ENCODE measurements at places on chromosomes 1 and 21.

- DNase-seq, result no peak
These were observed 53.1 kb downstream of the CAMK2N1 start for GRCh38 chr1:20432891-20433290.

DNA sequence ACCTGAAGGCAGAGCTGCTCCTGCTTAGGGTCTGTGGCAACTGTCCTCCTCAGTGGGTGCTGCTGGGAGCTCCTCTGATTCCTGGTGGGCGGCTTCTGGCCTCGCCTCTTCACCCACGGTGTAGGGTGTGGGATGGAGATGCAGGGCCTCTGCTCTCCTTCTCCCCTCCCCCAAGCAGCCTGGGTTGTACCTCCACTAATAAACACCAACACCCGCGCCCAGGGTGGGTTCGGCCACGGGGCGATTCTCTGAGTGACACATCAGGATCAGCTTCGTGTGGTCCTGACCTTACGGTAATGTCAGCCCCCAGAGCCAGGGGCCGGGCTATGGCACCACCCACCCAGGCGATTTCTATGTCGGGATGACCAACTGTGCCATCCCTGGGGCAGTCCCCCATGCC is 23.7 kb downstream of the KRTAP10-1 start:
- DNase-seq, result no peak

DNA sequence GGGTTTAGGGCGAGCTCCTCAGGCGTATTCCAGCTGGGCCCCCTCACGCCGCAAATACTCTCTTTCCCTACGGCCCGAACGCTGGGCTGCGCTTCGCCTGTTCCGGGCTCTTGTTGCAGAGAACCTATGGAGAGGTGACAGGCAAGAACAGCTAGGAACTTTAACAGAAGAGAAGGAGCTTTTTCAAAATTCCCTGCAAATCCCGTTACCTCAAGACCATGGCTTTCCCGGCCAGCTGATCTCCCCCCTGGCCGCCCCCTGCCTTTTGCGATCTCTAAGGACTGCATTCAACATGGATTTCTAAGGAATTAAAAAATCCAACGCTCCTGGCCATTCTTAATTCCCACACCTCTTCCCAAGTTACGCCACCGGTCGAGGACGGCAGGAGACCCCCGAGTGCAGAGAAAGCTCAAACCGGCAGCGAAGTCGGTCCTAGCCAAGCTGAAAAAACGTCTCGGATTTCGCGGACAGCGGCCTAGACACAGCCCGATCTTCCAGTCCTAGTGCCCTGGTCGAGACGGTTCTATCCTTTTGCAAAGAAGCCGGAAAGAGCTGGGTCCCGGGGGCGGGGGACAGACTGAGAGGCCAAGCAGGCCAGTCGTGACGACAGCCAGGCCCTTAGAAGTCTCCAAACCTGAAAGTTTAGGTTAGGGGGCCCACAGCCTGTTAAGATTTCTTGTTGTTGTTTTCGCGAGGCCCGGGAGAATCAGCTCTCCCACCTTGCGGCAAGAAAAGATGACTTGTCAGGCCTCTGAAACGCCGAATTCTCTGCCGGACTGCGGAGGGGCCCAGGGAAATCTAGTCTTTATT is 1.1 kb upstream of the TBX15 start:
- peak; percentile 44 for DNase-seq

DNA sequence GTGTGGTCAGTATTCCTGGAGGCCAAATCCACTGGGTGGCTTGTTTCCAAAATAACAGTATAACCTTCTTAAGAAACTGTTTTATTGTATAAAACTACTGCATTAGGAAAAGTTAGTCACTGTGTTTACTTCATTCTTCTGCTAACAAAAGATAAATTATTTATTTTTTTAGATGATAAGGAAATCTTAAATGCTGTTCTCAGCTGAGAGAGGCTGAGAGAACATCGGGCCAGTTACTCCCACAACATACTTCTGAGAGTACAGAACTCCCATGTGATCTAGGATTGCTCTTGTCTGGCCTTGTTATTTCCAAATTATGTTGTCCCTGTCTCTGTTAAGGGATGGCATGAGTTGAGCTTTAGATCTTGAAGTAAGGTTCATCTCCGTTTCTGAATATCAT is 96.7 kb upstream of the CXADR start:
- no peak for DNase-seq

GRCh38 chr1:55313903-55314302 is 98.7 kb upstream of the USP24 start:
- no peak for DNase-seq

DNA sequence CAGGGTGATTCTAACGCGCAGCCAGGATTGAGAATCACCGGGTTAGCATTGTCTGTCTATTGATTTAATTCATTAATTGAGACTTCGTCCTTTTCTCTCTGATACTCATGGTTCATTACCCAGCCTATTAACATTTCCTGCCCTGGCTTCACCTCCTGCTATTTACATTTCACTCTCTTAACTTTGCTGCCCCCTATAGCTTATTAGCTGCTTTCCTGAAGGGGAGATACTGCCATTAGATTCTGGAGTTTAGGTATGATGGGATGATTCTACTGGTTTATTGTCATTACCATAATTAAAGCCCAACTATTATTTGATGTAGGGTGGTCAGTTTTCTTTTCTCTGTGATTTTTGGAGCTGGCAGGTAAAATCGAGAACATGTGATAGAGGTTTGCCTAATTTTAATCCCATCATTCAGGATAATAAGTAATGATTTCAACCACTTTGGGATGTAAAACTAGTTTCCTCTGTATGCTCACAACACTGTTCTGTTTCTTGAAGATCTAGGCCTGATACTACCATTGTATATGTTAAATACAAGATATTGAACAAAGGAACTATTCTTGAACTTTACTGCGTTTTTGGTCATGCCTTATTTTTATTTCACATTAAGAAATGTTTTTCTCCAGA is 6.4 kb downstream of the PPP2R5A start:
- DNase-seq, result no peak

- DNase-seq, result no peak
These were observed 4.9 kb downstream of the CAMK2N1 start for GRCh38 chr1:20480951-20481617.

GRCh38 chr1:44610527-44611148 is 63.6 kb downstream of the TMEM53 start:
- no peak for DNase-seq

- no peak for DNase-seq
These were observed 36.6 kb upstream of the TMEM52 start for GRCh38 chr1:1955621-1956094.

- DNase-seq, result no peak
These were observed 107.7 kb downstream of the PDE9A start for GRCh38 chr21:42760951-42761751.

- DNase-seq, result no peak
These were observed 67.6 kb downstream of the NR5A2 start for GRCh38 chr1:200095057-200095577.

GRCh38 chr1:66927528-66927927 is 2.7 kb downstream of the MIER1 start:
- no peak for DNase-seq

DNA sequence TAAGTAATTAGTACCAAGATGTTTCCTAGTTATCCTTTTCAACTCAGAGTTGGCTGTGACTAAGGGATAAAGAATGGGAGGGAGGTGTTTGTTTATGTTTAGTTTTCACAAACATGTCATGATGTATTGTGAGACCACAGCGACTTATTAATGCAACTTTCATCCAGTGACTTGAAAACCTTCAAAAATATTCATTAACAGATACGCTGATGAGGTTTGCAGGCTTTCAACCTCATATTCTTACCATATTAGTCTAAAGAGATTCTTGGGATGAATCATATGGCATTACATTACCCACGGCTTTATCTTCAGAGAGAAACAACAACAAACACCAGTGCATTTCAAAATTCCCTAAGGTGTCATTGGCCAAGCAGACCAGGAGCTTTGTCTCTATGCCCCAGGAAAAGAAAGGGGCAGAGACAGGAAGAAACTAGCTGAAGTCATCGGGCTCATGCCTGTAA is 36.4 kb downstream of the PALMD start:
- peak; percentile 71 for DNase-seq

DNA sequence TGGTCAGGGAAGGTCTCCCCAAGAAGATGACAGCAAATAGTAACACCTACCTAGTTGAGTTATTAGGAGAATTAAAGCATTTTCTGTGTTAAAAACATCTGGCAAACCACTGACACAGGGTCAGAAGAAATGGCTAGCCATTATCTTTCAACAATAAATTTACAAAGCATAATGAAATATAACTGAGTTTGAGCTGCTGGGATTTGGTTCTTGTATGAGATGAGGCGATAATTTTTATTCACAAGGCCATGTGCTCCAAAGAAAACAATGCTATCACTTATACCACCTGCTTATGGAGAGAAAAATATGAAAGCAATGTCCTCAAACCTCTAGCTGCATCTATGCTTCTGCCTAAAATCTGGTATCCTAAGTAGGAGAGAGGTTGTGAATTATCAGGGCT is 202.3 kb downstream of the CRB1 start:
- DNase-seq, result no peak

DNA sequence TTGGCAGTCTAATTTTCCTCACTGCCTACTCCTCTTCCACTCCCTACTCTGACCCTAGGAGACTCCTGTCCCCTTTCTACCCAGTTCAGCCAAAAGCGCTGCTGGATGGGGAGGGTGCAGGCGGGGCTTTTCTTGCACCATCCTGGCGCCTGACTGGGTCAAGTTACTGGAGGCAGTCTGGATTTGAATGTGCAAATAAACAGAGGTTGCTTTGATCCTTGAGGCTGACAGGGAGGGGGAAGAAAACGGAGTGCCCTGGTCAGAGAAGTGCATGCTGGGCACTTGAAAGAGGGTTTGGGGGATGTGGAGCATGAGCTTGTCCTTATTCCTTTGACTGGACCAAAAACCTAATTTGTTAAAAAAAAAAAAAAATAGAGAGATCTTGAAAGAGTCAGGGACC is 76.8 kb upstream of the SOX13 start:
- DNase-seq, result no peak

DNA sequence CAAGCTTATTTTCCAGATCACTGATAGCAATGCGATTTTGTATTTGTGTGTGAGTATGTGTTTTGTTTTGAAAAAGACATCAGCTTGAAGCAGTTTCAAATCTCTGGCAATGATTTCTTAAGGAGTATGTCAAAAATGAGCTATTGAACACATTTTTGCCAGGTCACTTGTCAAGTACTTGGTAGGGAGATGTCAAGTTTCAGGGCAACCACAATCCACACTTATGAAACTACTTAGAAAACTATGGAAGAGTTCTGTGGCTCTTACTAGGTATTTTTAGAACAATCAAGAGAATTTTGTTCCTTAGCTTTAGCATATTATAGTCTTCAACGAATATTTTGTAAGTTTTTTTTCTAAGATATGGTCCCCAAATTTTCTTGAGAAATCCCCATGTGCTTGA is 318.8 kb upstream of the ZRANB2 start:
- DNase-seq, result no peak

GRCh38 chr1:94709891-94710581 is 110.1 kb upstream of the SLC44A3 start:
- DNase-seq, result peak; percentile 70

GRCh38 chr1:227824204-227824603 is 8.7 kb downstream of the PRSS38 start:
- DNase-seq, result no peak

GRCh38 chr1:183907070-183907469 is 102.2 kb downstream of the RGL1 start:
- DNase-seq, result no peak

GRCh38 chr1:95733031-95733430 is 499.0 kb downstream of the RWDD3 start:
- no peak for DNase-seq

GRCh38 chr1:3968851-3969250 is 68.8 kb upstream of the C1orf174 start:
- DNase-seq, result no peak

DNA sequence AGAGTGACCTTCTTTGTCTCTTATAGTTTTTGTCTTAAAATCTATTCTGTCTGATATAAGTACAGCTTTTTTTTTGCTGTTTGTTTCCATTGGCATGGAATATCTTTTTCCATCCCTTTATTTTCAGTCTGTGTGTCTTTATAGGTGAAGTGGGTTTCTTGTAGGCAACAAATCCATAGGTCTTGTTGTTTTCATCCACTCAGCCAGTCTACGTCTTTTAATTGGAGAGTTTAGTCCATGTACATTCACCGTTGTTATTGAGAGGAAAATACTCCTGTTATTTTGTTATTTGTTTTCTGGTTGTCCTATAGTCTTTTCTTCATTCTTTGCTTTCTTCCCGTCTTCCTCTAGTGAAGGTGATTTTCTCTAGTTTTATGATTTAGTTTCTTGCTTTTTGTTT is 115.9 kb downstream of the IFI44 start:
- DNase-seq, result no peak

- DNase-seq, result peak; percentile 74
These were observed 8.3 kb upstream of the TNFRSF9 start for GRCh38 chr1:7948960-7949359.

GRCh38 chr1:33715195-33715811 is 148.6 kb upstream of the HMGB4 start:
- no peak for DNase-seq

All from GM04503 (cell line).